ENCODE measurements at places on chromosomes 1 and 21.

DNA sequence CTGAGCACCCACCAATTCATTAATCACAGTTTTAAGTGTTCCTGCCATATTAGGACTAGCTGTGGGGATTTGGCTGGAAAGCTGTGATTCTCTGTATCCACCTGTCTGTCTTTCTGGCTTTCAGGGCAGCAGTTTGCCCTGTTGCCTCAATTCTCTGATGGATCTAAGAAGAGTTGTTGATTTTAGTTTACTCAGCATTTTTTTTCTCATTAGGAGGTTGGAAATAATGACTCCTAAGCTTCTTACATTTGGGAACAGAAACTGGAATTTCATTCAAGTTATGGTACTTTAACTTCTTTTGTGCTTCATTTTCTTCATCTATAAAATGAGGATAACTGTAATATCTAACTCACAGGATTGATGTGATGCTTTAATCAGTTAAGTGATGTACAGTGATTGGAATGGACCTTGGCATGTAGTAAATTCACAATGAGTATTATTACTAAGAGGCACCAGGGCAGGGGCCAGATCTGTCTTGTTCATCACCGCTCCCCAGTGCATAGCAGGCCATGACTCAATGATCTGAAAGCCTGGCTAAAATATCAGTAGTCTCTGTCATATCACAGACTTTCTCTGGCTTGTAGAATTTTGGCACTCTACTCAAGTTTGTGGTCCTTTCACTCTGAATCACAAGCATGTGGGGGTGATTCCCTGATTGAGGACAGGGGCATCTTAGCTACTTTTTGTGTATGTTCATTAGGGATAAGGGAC lies 51.4 kb upstream of the GREM2 start:
- no peak for DNase-seq

- DNase-seq, result no peak
Observed at GRCh38 chr1:83717785-83718184, 281.1 kb downstream of the TTLL7 start.

DNA sequence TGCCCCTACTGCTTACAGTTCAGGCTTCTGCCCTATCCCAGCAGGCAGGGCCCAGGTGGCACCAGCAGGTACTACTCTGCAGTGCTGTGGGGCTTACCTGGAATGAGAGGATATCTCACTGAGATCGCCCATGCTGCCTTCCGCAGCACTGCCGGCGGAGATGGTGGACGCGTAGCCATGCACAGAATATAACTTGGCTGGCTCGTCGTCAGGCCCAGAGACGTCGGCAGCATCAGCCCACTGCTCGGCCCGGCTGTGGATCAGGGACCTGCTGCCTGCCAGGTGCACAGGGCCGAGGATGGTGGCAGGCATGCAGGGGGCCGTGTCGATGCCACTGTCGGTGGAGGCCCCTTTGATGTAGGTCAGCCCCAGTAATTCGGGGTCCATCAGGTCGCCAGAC lies 190.9 kb downstream of the SIPA1L2 start:
- no peak for DNase-seq

DNA sequence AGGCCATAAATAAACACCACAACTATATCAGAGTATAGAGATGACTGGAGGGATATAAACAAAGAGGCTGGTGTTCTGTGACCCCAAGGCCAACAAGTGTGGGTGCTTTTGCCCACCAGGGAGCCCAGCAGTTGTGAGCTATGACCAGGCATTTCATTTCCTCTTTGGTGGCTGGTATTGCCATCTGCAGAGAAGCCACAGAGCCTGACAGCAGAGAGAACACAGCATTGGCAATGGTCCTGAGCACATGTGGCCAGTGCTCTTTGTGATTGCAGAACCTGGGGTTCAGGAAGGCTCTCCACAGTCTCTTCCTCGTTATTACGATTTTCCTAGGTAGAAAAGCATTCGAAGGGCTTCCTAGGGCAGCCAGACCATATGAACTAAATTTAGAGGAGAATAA lies 112.3 kb downstream of the TM2D1 start:
- no peak for DNase-seq

GRCh38 chr1:211932933-211933254 lies 102.3 kb upstream of the LPGAT1 start:
- DNase-seq, result no peak

GRCh38 chr1:100565937-100566699 lies 28.2 kb downstream of the GPR88 start:
- no peak for DNase-seq

- DNase-seq, result no peak
Observed at GRCh38 chr1:53502641-53503432, 43.6 kb downstream of the DMRTB1 start.

DNA sequence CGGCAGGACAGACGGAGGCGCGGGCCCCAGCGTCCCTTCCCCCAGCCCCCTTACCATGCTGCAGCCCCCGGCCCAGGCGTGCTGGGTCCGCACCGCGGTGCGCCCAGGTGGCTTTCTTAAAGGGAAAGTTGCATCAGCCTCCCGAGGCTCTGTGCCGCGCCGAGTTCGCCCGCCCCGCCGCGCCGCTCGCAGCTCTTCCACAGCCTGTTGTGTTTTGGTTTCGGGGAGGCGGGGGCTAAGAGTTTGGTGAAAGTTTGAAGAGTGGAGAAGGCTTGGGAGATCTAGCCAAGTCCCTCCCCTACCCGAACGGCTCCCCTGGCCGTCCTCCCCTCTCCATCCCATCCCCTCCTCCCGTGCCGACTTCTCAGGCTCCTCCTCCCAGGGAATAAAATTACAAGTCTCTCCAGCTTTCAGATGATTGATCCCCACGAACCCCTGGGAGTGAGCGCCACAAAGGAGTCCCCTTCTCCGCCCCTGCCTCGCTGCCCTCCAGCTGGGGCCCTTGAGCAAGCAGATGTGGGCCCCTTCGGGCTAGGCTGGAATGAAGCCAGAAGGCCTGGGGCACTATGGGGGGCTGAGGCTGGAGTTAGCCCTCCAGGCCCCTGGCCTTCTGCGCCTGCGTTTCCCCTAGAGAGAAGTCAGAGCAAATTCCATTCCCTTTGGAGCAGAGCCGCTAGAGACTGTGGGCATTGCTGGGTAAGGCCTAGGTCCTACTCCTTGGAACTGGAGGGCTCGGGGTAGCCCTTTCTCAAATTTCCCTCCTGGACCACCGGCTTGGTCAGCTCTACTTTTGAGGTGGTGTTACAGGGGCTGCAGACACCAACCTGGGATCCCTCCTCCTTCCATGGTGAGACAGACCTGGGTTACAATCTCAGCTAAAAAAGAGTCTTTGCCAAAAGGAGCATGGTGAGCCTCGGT lies at the start of gene SLC6A9:
TSS of gene SLC6A9 (minus strand) at position 211 of the 918 bp plus-strand sequence. CDS start 7,185 bp downstream, outside the sequence.
- DNase-seq, result peak; percentile 66

- DNase-seq, result no peak
Observed at GRCh38 chr21:32392299-32392879, 423 bp downstream of the URB1 start.

- no peak for DNase-seq
Observed at GRCh38 chr1:161480381-161481035, 24.7 kb upstream of the FCGR2A start.

DNA sequence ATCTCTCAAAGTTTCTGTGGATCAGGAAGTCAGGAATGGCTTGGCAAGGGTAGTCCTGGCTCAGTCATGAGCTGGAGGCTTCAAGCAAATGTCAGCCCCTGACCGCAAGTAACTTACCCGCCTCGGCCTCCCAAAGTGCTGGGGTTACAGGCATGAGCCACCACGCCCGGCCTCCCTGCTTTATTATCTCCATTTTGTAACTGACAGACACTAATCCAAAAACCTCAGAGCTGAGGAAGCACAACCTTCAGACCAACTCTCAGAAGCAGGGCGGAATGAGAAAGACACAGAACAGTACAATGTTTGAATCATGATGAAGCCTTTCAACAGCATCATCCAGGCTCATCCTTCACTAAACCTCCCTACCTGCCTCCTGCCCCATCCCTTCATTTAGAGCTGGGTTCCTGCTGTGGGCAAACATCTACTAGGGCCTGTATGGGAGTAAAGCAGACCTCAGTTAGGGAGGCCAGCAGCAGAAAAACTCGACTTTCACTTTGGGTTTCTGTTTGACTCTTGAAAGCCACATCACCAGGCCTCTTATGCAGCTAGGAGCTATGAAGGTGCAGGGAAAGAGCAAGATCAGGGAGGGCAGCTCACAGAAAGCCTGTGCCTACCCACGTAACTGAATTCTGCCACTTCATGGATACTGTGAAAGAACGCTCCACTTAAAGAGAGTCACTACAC lies 84.4 kb upstream of the RAB4A start:
- DNase-seq, result peak; percentile 32

All from stimulated activated naive CD8-positive, alpha-beta T cell treated with anti-CD3 and anti-CD28 coated beads, Interleukin-15, amount 100 ng/mL, for 72 hours (primary cell).